ENCODE measurements at places on chromosomes 3 and 15.

GRCh38 chr3:71868876-71869275, 83.9 kb upstream of the PROK2 start:
- DNase-seq, result no peak

DNA sequence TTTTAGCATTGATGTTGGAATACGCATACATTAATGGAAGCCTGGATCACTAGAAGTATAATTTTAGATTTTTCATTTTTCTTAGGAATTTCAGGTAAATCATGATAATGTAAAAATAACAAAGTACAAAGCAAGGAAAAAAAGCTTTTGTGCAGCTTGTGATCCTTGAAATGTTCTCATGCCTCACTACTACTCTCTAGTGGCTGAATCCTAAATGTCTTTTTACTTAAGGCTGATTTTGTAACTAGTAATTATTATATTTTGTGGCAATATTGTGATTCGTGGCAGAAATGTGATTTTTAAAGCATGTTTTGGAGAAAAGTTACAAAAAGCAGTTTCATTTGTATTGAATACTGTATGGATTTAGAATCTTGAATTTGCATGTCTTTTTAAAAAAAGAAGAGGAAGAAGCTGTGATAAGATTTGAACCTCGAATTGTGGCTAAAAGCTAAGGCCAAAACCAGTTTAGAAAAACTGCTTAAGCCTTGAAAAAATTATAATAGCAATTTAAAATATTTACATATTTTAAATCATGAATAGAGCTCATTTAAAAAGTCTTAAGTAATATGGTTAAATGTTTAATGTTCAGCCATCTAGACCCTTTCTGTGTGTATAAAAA, 39.0 kb downstream of the U2SURP start:
- peak; percentile 13 for DNase-seq

DNA sequence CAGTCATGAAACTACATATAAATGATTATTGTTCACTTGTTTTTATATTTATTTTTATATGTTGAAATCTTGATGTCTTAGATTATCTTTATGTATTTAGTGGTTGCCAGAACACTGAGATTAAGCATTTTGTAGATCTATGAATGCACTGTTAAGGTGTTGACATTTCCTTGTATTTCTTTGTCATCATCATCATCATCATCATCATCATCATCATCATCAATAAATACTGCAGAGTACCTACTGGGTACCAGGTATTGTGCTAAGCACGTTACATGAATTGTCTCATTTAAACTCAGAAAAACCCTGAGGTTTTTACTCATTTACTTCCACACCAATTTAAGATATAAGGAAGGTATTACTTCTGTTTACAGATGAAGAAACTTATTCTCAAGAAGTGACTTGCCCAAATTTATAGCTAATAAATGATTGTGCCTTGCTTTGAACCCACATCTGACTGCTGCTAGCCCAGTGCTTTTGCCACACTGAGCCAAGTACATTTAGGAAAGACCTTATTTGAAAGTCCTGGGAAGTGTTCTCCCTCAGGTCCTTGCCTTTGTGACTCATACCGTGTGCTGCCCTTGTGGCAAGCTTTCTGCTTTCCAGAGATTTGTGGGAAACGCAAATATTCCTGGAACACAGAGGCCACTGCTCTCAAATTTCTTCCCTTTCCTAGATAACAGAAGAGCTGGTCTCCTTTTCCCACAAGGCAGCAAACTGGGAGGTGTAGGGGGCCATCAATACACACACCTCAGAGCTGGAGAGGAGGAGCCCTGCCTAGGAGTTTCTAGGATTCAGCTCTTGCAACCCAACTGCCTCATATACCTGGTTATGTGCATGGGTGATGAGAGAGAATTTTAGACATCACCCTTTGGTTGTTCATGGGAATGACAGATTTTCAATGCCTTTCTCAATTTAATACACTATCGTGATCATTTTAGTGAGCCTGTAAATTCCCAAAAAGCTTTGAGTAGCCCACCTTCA, 115.4 kb upstream of the C15orf61 start:
- DNase-seq, result no peak

DNA sequence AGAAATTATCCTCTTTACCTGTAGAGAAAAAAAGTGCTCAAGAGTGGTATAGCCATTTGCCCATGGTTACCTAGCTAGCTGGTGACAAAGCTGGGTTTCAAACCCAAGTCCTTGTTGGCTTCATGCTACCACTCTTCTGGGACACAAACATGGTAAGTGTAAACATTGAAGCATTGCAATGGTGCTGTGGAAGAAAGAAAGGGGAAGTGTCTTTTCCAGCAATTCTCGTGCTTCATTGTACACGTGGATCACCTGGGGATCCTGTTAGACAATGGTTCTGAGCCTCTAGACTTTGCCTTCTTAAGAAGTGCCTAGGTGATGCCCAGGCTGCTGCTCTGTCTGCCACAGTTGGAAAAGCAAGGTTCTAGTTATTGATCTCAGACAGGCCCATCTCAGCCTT, 134.8 kb upstream of the CTNNB1 start:
- no peak for DNase-seq

- no peak for DNase-seq
These were observed 235.1 kb downstream of the CD47 start for GRCh38 chr3:107855710-107856109.

- no peak for DNase-seq
These were observed 593 bp upstream of the RSL24D1 start for GRCh38 chr15:55197362-55197705.

DNA sequence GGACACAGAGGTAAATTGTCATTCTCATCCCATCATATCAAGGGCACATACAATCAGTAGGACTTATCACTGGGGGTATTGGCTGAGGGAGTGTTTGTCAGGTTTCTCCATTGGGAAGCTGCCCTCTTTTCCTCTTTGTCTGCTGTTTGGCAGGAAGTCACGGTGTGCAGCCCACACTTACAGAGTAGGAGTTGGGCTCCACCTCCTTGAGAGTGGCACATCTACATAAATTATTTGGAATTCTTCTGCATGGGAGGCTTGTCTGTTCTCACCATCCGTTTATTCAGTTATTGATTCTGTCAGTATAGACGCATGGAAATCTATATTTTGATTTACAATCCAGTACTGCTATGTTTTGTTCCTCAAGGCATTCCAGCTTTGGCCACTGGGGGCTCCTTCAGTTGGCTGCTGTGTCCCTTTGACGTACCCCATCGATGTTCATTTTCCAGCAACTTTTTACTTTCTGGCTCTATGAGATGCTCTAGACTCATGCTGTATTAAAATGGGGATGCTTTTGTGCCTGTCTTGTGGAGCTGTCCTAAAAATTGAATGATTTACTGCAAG, 200.3 kb downstream of the SLCO3A1 start:
- DNase-seq, result no peak

DNA sequence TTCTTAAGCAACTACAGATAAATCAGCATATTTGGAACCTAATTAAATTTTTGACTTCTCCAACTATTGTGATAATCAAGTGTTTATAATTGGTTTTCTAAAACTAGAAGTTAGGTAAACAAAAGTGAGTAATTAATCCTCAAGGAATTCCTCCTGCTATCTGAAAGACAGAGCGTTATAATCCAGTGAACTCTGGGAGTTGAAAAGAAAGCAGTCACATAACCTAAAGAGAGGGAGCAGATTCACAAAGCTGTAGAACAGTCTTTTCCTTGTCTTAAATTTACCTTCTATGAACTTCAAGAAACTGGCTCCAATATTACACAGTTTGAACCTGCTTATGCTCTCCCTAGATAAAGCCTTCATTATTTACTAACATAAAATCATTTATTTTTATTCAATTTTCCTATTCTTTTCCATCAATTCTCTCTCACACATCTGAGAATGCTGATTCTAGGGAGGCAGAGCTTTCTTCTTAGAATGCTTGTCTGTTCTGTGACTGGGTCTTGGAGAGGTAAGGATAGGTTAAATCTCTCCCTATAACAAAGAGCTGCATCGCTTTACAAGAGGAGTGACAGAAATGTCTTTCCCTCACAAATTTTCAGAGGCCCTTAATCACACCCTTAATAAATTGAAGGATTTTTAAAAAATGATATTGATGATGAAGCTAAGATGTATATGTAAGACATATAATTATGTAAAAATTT, 132.8 kb downstream of the TUSC7 start:
- DNase-seq, result no peak

- no peak for DNase-seq
These were observed 657.2 kb downstream of the MAGI1 start for GRCh38 chr3:65381496-65382010.

DNA sequence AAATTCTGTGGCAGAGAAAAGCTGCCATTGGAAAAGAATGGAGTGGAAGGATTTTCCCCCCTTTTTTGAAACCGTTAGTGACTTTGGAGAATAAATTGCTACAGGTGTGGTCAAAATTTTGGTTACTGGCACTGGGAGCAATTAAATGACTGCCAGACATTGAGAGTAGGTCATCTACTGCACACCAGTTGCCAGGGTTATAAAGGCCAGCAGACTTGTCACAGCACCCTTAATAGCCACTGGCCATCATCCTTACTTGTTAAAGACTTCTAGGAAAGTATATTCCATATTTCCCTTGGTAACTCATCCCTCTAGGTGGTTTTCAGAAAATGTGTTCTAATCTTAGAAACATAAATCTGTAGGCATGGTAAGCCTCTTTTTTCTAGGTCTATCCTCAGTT, 8.0 kb downstream of the PIK3CA start:
- no peak for DNase-seq

DNA sequence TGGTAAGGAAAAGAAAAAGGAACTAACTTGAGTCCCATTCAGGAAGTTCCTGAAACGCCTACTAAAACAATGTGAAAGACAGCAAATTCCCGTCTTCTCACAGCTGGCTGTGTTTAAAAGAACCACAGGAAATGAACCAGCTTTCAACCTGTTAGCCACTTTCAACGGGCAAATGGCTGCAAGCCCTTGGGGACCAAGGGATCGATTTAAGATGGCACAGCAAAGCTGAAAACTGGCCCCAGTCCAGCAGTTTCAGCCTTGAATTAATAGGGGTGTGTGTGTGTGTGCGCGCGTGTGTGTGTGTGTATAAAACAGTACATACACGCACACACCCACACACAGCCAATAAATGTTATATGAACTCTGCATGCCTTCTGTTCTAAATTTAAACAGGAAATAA, 168.7 kb upstream of the TMCO5A start:
- DNase-seq, result no peak

GRCh38 chr3:66555214-66555844, 54.5 kb upstream of the LRIG1 start:
- DNase-seq, result no peak

DNA sequence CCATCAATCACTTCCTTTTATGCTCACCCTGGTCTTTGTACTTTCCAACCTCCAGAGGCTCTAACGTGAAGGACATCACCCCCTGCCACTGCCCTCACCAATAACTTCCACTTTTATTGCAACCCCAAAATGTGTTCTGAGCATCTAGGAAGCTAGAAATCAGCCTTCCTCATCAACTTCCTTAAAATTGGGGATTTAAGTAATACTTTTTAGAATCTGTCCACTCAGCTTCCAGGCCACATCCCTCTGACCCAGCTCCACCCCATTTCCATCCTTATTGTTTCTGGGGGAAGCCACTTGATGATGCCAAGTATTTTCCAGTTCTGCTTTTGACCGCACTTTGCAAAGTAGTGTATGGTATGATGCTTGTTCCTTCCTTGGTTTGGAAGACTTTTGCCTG, 73.5 kb upstream of the XCR1 start:
- no peak for DNase-seq

DNA sequence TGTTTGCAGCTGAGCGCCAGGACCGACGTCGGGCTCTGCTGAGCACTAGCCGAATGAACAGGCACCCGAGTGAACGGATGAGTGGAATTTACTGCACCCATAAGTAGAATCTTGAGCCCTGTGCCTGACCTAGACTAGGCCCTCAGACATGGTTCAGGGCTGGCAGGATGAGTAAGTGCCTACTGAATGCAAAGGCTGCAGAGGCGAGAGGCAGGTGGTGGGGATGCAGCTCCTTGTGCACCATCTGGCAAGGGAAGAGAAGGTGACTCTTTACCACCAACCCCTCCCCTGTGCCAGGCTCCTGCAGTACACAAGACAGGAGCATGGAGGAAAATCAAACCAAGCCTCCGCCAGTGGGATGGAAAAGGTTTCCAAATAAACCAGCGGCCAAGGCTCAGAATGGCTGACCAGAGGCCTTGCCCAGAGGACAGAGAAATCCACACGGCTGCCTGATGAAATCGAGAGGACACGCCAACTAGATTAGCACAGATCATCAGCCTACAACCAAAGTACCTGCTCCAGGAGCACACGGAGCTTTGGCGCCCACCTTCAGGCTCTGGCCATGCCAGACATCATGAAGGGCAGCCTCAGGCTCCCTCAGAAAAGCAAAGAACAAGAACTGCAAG, 141.7 kb upstream of the IQSEC1 start:
- DNase-seq, result no peak

DNA sequence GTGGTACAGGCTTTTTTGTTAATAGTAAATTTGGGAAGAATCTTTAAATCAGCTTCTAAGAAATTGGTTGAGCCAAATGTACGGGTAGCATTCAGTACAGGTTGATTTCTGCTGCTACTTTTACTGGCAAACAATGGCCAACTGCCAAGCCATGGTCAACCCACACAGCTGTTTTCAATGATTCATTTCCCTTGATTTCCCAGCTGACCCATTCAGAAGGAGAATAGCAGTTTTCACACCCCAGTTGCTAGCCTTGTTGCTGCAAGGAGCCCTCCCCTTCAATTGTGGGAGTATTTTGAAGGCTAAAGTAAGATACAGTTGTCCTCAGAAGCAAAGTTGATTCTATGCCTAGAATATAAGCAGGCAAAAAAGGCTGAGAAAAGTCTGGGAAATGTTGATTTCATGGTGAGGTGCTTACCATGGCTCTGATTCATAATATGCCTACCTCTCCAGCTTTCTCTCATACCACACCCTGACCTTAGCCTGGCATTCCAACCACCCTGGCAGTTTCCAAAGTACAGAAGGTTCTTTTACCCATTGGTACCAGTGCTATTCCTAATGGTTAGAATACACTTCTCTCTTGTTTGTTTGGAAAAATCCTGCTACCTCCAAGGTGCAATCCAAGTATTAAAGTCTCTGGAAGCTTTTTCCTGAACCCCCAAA, 320.3 kb upstream of the TGFBR2 start:
- no peak for DNase-seq

- DNase-seq, result no peak
These were observed 203.0 kb downstream of the MYRIP start for GRCh38 chr3:40012381-40012780.

All from naive thymus-derived CD4-positive, alpha-beta T cell (primary cell).